HS-5 (cell line): ENCODE measurements at places on chromosomes 16 and 17.

- DNase-seq: no peak
Measured at GRCh38 chr16:47699106-47699505, 238.0 kb downstream of the PHKB start.

- DNase-seq: peak; percentile 58
Measured at GRCh38 chr17:42112552-42113176, at the start of gene DHX58. DHX58 (minus strand) TSS chr17:42112714; CDS start chr17:42111892, 822 bp downstream.

- no peak for DNase-seq
Measured at GRCh38 chr17:66514227-66514806, 211.9 kb downstream of the PRKCA start.

DNA sequence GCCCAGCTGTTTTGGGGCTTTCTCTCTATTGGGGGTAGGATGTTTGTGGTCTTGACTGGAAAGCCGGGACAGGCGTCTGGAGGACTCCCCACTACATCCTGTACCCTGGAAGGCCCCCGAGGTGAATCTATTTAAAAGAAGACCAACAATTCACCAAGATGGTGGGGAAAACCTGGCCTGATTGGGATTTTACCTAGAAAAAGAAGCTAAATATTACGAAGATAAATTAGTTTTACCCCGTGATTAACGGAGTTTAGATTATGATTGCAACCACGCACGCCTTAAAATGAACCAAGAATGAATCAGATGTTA is 779 bp upstream of the CCDC102A start:
- no peak for DNase-seq

DNA sequence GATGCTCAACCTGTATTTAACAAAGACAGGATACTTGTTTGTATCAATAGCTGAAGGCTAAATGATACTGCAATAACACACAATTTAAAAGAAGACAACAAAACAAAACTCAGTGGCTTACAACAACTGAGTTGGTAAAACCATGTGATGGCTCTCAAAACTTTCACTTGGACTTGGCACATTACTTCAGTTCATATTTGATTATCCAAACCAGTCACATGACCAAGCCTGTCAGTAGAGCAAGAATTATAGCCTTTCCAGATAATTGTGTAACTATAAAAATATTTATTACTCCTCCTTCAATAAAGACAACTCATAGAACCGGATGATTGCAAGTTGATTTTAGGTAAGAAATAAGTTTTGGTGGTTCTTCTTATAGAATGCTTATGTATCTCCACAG is 56.8 kb downstream of the NQO1 start:
- no peak for DNase-seq

DNA sequence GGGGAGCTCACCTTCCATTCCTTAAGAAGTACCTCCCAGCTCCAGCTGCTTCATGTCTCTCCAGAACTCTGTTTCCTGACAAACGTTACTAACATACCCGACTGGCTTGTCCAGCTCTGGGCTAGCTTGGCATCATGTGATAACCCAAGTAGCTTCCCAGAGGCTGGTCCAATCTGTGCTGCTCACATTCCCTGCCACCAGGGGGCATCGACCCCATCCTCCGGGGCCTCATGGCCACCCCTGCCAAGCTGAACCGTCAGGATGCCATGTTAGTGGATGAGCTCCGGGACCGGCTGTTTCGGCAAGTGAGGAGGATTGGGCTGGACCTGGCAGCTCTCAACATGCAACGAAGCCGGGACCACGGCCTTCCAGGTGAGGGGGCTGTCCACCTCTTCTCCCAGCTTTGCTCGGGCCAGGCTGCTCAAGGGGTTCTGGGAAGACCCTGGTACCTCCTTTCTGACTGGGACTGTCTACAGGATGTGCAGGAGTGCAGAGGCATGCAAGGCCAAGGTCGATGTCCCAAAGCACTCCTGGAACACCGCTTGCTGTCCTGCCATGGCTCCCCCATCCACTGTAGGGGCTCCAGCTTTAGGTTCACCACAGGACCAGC is 7.6 kb downstream of the EPX start:
- DNase-seq: no peak

DNA sequence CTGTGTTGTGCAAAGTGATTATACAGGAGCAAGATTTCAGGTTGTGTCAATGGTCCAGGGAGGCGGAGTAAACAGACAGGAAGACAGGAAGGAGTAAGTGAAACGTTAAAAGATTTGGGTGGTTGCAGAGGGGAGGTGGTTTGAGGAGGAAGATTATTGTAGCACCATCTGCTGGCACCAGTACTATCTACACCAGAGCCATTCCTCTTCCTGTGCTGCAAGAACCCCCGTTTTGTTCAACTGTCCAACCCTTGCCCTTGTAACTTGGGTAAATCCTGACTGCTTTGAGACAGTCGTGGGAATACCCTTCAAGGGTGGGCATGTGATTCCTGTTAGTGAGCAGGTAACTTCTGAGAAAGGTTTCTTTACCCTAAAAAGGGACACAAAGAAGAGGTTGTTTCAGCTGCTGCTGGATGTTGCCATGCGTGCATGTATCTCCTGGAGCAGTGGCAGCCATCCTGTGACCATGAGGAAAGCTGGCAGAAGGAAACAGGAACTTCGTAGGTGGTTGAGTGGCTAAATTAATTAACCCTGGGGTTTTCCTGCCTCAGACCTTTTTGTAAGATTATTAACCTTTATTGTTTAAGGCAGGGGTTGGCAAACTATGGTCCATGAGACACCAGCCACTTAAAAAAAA is 124.1 kb downstream of the PRKCA start:
- no peak for DNase-seq
